Activated naive CD4-positive, alpha-beta T cell treated with anti-CD3 and anti-CD28 coated beads for 36 hours (primary cell): ENCODE measurements at places on chromosomes 6 and 20. TPM values are rescaled to one million over a fixed set of nuclear protein-coding genes. Genes with fewer than 3 reads are reported as not detected.

The BANF2 gene
- not detected for total RNA-seq

The CTAGE9 gene
- not detected for total RNA-seq

The HRH3 gene
- total RNA-seq: not detected

The PRL gene
- total RNA-seq: not detected
